ENCODE measurements at places on chromosomes 16 and 17.

DNA sequence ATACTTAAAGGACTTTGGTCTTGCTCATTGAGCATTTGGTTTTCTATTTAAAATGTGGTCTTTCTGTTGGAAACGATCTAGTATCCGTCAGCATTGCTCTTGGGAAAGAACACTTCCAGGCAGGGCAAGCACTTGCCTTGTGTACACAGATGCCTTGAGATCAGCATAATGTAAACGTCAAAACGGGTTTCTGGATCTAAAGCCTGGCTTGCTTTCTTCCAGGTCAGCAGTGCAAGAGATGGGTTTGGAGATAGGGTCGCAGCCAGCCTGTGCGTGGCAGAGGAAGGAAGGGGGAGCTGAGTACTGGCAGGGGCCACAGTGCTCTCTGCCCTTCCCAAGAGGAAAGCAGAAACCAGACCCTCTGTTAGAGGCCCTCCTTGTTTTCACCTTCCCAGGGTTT is 175.5 kb downstream of the LGALS9B start:
- DNase-seq = no peak

DNA sequence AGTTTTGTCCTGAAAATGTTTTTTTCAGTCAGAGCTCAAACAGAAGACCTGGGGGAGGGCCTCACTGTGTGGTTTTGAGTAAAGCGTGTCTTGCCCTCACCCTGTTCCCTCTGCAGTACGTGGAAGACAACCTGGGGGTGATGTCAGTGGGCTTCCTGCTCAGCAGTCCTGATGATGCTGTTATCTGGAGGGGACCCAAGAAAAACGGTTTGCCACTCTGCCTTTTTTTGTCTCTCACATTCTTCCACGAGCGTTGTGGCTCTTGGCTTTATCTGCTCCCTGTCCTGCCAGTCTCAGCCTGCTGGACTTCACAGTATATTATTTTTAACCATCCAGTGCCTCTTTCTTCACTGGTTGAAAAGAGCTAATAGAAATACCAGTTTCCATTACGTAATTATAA is 12.9 kb downstream of the NUBP1 start:
- no peak for DNase-seq

DNA sequence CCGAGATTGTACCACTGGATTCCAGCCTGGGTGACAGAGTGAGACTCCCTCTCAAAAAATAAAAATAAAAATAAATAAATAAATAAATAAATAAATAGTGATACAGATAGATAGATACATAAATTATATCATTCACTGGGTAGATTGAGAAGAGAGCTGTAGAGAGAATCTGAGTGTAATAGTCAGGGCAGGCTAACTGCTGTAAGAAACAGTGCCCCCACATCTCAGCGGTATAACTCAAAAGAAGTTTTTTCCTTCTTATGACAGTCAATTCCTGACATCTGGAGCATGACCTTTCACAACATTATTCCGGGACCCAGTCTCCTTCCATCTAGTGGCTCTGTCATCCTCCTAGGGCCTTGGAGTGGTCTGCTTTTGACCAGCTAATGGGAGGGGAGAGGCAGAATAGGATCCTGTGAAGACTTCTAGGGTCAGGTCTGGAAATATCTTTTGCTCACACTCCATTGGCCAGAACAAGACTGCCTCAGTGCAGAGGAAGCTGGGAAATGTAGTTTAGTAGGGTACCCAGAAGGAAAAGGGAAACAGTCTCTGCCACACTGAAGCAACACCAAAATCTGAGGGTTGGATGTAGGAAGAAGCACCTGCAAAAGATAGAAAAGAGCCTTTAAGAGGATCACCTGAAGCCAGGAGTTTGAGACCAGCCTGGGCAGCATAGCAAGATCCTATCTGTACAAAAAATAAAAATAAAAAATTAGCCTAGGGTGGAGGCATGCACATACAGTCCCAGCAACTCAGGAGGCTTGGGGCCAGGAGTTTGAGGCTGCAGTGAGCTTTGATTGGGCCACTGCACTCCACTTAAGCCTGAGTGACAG is 3.0 kb upstream of the QPRT start:
- DNase-seq = no peak

DNA sequence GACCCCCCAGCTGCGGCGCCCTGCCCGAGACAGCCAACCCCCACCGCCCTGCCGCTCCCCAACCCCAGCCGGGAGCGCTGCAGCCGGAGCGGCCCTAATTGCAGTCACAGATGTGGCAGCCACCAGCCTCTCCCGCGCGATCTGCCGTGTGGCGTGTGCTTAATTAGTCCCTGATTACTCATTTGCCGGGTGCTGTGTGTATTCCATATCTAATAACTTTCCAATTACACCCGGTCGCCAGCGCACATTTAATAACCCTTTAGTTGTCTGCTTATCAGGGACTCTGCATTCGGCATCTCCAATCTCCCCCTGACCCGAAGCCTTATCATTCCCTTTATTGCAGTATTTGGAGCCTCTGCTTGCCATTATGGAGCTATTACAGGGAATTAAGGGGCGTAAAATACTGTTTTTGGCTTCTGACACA is 236.7 kb upstream of the CIBAR2 start:
- DNase-seq = peak; percentile 82

- DNase-seq = no peak
Observed at GRCh38 chr16:14211856-14212543, 140.9 kb downstream of the MRTFB start.

DNA sequence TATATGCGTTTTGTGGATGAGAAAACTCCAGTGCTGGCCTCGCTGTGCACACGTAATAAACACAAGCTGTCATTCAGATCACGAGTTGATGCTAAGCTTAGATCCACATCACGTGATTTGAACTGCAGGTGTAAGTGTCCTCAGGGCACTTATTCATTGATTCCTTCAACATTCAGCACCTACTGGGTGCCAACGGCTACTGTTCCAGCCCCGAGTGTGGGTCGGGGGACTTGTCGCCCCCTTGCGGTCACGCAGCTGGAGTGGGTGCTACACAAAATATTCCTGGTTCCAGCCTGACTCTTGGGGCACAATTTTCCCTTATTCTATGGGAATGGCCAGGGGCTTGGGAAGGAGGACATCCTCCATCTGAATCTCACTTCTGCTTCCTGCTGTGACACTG is 29.9 kb upstream of the GINS2 start:
- peak; percentile 41 for DNase-seq

DNA sequence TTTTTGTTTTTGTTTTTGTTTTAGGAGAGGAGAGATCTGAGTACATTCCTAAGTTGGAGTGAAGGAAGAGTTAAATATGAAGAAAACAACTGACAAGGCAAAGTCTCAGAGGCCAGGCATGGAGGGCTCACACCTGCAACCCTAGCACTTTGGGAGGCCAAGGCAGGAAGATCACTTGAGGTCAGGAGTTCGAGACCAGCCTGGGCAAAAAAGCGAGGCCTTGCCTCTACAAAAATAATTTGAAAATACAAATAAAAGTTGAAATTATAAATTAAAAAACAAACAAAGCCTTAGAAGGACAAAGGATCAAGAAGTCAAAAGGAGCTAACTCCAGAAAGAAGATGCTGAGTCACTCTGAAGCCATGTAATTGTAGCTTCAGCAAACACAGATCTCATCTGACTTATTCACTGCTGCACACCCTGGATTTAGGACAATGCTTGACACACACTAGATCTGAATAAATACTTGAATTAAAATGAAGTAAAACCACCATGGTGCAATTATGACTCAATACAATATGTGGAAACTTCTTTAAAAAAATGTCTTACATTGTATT is 9.1 kb downstream of the CEP20 start:
- no peak for DNase-seq

DNA sequence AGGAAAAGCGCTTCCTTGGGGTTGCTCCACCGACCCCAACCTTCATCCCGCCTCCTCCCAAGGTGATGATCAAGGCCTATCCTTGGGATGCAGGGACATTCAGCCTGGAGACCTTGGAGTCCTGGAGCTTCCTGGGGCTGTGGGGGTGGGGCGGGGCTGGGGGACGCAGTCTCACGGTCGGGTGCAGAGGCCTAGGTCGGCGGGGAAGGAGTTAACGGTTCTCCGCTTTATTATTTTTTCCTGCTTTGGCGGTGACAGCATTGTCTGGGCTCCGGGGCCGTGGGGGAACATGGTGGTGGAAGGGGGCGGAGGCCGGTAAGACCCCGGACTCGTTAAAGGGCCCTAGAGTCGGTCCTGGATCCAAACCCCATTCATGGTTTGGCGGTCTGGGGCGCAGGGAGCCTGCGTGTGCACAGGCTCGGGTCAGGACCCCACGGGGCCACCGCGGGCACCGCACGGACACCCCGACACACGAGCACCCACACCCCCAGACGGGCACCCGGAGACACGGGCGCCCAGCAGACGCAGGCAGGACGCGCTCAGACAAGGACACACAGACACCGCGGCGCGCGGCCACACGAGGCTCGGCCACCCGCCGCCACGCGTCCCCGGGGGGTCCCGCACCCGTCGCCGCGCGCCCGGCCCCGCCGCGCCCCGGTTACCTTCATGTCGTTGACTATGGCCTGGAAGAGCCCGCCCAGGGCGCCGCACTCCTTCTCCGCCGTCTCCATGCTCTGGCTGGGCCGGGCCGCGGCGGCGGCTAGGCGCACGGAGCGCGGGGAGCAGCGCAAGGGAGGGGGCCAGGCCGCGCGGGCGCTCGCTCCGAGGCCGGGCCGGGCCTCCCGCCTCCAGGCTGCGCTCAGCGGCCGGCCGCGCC is 554 bp downstream of the MTSS2 start:
- DNase-seq = no peak

DNA sequence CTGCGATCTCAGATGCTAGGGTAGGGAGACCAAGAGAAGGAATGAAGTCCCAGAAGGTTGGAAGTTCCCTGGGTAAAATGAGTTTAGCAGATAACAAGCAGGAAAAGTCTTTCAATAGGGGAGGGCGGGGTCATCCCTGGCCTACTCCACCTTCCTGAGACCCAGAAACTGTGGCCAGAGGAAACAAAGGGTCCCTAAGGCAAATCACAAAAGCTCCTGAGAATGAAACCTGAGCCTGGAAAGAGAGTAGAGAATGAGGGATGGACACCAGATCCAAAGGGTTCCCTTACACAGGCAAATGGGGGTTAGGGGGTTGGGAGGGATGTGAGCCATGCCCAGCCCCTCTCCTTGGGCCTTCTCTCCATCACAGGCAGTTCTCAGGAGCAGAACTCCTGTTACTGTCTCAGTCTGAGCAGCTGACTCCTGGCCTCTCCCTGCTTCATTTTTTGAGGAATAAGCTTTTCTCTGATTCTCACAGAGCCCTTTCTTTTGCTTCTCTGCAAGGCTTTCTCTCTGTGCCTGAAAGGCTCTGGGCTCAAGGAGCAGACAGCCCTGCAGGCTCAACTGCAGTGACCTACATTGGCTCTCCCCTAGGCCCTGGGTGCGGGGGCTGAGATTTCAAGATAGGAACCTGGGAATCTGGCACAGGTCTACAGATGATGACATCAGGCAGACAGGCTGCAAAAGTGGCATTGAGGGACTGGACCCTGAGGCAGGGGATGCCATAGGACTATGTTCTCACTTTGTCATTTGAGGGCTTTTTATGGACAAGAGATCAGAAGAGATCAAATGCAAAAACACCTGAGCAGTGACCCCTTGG is 9.8 kb upstream of the NR1D1 start:
- no peak for DNase-seq

DNA sequence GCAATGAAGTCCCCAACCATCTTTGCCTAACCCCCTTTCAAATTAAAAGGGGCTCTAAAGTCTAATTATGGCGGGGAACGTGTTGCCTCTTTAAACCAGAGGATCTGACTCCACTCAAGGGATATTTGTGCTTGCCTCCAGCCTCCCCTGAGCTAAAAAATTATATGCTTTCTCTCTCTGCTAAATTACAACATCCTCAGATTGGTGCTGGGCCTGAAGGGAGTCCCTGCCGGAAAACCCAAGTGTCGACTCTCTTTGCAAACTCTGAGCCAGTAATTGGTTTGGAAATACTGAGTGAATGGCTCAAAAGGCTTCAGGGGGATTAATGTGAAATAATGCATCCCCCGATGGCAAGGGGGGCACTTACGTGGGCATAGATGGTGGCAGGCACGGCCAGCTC is 208.5 kb upstream of the TNRC6C start:
- DNase-seq = no peak

- peak; percentile 63 for DNase-seq
Observed at GRCh38 chr17:73722165-73722564, 77.9 kb upstream of the SDK2 start.

DNA sequence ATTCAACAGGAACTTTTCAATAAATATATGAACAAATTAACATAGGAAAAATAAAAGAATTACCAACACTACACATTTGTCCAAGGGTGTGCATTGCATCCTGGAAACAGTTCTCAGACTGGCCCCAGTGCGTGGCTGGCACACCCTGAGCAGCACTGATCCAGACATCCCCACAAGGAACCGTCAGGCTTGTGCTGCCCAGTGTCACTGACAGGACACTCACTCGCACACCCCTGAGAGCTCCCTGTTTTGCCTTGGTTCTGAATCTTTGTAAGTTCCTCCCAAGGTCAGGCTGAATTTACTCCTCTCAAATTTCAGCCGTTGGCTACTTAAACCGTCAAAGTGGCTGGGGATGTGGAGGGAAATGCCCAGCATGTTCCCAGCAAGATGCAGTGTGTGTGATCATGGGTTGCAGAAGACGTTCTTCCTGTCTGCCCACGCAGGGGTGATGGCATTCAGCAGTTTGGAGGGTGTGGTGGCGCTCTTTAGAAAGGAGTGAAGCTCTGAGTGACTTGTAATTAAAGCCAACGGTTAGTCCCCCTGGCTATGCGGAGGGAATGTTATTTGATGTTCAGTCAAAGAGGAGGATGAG is 1.7 kb downstream of the MT2A start:
- DNase-seq = no peak

GRCh38 chr17:75371339-75371738 is 34.1 kb downstream of the GRB2 start:
- no peak for DNase-seq

DNA sequence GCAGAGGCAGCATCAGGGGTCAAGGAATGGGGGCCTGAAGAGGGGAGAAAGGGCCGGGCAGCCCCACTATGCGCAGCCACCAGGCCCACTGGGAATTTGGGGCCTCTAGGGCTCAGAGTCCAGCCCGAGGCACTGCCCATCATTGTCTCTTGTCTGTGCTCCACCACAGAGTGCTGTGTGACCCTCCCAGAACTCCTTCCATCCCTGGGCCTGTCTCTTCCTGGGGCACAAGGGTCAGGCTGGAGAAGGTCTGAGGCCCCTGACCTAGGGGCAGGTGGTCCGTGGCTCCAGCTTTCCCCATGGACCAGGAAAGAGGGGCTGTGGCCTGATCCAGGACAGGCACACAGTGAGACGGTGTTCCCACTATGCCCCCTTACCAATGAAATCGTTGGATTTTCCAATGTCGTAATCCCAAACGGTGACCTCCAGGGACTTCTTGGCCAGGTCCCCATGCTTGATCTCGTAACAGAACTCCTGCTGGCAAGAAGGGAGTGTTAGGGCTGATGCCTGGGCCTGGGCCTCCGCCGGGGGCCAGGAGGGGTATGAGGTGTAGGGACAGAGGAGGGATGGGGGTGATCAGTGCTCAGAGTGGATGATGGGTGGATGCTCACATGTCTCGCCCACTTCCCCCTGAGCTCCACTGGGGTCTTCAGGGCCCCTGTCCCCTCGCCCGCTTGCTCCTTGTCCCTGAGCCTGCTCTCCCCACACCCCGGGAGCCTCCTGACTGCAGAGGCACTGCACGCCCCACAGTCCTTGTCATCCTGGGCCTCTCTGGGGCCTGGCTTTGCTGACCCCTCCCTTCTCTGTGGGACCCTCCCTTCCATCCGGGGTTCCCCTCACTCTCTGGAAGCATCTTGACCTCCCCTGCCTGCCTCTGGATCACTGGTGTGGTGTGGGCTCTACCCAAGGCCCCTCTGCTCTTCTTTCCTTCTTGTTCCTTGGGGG is 10.7 kb downstream of the SCGB1C2 start:
- no peak for DNase-seq

- DNase-seq = no peak
Observed at GRCh38 chr16:49600536-49600935, 226.9 kb downstream of the C16orf78 start.
